ENCODE measurements at places on chromosomes 3 and 15. TPM values are rescaled to one million over a fixed set of nuclear protein-coding genes. Genes with fewer than 3 reads are reported as not detected.

GOLGA8H gene
- total RNA-seq = 1.6 TPM

RLBP1 gene
- not detected for total RNA-seq

CD86 gene
- not detected for total RNA-seq

NAALADL2 gene
- 1.5 TPM for total RNA-seq

IQCH gene
- 3.1 TPM for total RNA-seq

FOXL2NB gene
- total RNA-seq = 2.3 TPM

OR4F15 gene
- not detected for total RNA-seq

CCR3 gene
- not detected for total RNA-seq

CMTM7 gene
- total RNA-seq = 8.5 TPM

ZNF501 gene
- total RNA-seq = not detected

IL5RA gene
- total RNA-seq = not detected
